ENCODE measurements at places on chromosomes 3 and 15. TPM values are rescaled to one million over a fixed set of nuclear protein-coding genes. Genes with fewer than 3 reads are reported as not detected.

FBN1 gene
- polyA plus RNA-seq = 6.0 TPM

AMT gene
- 8.0 TPM for polyA plus RNA-seq

SERPINI2 gene
- 2.4 TPM for polyA plus RNA-seq

GHSR gene
- 0.07 TPM for polyA plus RNA-seq

IL17RD gene
- polyA plus RNA-seq = 0.25 TPM

LINGO1 gene
- polyA plus RNA-seq = 0.33 TPM

TMEM158 gene
- 1.1 TPM for polyA plus RNA-seq

LTF gene
- polyA plus RNA-seq = 12.9 TPM

GAP43 gene
- 0.08 TPM for polyA plus RNA-seq

GP5 gene
- 0.25 TPM for polyA plus RNA-seq

SH2D7 gene
- polyA plus RNA-seq = not detected

CCK gene
- 0.41 TPM for polyA plus RNA-seq

CFAP91 gene
- 3.6 TPM for polyA plus RNA-seq

CCDC54 gene
- polyA plus RNA-seq = not detected

All from lung (tissue), 17 donors.